NCI-H748 treated with DMSO at 0.1 percent for 48 hours (cell line): ENCODE measurements at places on chromosomes 4 and X.

GRCh38 chrX:97790850-97791249 lies 907.1 kb downstream of the RPA4 start:
- no peak for DNase-seq

DNA sequence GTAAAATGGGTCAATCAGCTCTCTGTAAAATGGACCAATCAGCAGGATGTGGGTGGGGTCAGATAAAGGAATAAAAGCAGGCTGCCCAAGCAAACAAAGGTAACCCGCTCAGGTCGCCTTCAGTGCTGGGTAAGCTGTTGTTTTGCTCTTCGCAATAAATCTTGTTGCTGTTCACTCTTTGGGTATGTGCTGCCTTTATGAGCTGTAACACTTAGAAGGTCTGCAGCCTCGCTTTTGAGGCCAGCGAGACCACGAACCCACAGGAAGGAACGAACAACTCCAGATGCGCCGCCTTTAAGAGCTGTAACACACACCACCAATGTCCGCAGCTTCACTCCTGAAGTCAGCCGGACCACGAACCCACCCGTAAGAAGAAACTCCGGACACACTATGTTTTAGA lies 11.5 kb upstream of the CAMK2D start:
- no peak for DNase-seq

GRCh38 chr4:99710681-99711345 lies 53.2 kb upstream of the C4orf54 start:
- no peak for DNase-seq

DNA sequence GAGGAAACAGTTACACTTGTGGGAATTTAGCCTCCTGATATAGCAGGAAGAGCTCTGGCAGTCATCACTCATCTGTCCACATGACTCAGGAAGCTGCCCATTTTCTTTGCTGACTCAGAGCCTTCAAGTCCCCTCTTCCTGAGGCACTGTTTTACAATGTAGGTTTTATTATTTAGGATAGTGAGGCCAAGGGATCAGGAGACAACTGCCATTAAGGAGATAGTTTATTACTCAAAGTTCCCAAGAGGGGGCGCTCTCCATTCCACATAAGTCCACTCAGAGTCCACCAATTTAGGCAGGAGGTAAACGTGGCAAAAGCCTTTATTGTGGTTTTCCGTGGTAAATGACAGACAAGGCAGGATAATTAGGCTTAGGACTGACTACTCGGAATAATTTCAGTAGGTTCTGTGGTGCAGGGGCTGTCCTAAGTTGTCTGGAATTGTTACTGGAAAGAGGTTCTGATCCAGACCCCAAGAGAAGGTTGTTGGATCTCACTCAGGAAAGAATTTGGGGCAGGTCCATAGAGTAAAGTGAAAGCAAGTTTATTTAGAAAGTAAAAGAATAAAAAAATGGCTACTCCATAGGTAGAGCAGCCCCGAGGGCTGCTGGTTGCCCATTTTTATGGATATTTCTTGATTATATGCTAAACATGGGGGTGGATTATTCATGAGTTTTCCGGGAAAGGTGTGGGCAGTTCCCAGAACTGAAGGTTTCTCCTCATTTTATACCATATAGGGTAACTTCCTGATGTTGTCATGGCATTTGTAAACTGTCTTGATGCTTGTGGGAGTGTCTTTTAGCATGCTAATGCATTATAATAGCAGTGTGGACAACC lies 96.0 kb upstream of the RAB40AL start:
- no peak for DNase-seq

DNA sequence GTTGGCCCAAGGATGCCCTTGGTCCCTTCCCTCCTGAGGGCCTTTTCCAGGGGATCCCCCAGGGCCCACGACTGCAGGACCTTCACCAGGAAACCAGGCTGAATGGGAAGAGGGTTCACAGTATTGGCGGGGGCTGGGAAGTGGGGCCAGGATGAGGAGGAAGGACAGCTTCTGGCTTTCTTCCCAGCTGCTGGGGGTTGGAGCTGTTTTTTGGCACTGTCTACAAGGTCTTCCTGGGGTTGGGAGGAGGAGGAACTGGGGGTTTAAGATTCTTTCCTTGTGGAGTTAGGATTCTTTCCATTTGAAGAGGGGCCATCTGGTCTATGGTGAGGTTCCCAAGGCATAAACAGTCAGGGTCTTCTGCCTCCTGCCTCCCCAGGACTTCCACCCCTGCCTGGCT lies 64.8 kb downstream of the KIF4A start:
- no peak for DNase-seq

DNA sequence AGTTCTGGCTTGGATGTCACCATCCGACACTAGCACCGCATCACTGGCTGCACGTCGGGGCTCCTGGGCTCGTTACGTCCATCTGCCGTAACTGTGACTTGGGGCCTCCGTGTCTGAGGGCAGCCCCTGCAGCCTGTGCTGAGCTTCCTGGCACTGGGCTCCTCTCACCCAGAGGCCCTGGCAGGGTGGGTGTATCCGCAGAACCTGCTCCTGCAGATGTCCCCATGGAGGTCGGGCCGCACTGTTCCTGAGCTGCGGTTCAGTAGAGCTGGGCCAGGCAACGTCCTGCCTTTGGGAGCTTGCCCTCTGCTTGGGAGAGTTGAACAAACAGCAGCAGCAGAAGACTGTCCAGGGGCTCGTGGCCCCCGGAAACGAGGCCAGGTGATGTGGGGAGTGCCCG lies 71.4 kb downstream of the RGS12 start:
- no peak for DNase-seq

GRCh38 chr4:42133006-42133405 lies 19.4 kb downstream of the BEND4 start:
- DNase-seq: no peak

GRCh38 chrX:22616867-22617266 lies 344.2 kb downstream of the CBLL2 start:
- DNase-seq: no peak

DNA sequence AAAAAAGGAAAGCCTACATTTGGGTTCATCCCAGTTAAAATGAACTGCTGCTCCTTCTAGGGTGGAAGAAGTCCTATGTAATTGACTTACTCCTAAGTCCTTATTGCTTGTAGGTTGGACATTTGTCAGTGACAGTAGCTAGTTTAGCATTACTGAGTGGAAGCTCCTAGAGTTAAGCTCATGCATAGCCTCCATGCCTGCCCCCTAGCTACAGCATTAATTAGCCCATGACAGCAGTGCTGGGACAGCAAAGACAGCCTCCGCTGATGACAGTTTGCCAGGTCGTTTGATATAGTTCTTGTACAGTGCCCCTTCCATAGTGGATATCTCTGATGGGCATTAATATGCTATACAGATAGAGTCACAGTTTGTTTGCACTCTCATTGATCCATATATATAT lies 18.7 kb upstream of the GALNTL6 start:
- DNase-seq: no peak

- DNase-seq: no peak
Measured at GRCh38 chr4:75179510-75179909, 246.6 kb downstream of the PARM1 start.

DNA sequence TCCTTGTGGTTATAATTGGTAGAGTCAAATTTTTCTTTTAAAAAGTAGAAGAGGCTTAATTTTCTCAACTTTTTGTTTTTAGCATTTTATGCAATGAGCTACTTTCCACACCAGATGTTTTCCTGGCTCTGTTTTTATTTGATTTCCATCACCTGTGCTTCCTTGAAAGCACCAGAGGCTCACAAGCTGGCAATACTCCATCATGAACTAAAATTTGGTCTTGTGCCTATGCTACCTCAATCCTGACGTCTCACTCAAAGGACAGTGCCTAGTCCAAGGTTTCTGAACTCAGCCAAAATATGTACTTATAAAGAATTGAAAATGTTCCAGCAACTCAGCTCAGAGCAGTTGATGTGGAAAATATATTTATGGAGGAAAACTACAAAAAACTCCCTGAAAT lies 914.0 kb upstream of the PRKX start:
- no peak for DNase-seq

GRCh38 chrX:95860127-95860526 lies 824.5 kb upstream of the DIAPH2 start:
- no peak for DNase-seq

DNA sequence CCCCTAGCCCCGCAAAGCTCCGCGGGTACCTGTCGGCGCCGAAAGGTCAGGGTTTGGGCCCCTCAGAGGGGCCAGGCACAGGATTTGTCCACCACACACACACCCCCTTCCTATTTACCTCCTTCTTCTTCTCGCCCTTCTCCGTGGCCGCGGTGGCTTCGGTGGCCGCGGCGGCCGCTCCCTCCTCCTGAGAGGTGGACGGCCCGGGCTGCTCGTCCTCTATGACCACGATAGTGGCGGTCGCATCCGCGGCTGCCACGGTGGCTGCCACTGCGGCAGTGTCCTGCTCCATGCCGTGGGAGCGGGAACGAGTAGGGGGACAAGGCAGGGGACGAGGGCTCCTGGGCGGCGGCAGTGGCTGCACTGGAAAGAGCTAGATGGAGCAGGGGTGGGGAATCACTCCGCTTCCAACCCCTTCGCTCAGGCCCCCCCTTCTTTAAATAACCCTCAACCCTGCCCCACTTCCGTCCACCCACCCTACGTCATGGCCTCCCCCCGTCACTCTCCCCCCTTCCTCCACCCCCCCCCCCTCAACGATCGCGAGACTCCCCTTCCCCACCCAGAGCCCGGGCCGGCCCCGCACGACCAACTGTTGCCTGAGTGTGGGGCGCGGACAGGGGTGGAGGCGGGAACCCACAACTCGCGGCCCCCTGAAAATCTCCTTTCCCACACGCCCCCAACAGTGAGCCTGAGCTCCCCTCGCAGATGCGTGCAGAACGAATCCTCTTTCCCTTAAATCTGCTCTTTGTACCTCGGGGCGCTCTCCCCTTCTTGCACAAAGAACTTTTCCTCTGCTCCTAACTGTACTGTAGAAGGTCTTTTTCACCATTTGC lies at the start of gene SMARCA1:
TSS of gene SMARCA1 (minus strand) at position 412 of the 833 bp plus-strand sequence. CDS start at position 292, 120 bp downstream.
- DNase-seq: peak; percentile 27

DNA sequence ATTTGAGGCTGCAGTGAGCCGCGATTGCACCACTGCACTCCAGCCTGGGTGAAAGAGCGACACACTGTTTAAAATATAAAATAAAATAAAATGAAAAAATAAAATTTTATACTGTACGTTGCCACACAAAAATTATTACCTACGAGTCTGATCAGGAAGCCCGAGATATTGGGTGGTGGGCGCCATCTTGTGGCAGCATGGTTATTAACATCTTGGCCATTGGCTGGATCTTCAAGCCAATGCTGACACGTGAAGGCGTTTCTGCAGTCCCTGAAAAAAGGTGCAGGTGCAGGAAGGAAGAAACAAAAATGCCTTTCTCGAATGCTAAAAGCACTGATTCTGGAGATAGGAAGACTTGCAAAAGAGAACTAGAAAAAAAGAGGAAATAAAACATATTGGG lies 4.9 kb upstream of the TLR8 start:
- DNase-seq: peak; percentile 37

DNA sequence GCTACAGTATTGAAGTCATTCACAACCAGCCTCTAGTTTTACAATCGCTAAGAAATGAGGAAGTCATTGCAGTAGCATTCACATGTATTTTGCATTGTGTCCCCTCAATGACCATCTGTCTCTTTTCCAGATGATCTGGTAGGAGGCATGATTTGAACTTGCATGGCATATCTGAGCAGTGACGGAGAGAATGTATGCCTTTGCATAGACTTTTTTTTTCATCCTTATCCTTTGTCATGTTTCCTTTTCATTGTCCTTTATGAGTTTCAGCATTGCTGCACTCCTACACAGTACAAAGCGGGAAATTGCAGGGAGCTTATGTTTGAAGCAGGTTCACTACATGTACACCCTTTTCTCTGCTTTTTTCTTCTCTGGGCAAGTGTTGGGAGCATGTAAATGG lies 516.4 kb upstream of the GRIA3 start:
- no peak for DNase-seq

GRCh38 chr4:162839814-162840213 lies 326.9 kb downstream of the NAF1 start:
- no peak for DNase-seq

DNA sequence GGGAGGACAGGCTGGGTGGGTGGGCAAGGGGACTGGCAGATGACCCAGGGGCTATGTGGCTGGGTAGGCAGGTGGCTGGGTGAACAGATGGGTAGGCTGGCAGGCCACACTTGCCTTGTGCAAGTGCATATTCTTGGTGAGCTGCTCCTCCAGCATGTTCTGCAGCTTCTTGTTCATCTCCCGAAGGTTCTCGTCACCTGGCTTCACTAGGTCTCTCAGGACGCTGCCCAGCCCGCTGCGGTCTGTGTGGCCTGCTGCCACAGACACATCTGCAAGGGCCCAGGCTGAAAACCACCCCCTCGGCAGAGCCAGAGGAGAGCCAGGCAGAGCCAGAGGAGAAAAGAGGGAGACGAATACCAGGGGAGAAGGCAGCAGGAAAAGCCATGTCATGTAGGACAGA lies 3.4 kb upstream of the KCND1 start:
- DNase-seq: no peak

GRCh38 chr4:33060674-33061542 lies 2340.7 kb downstream of the PCDH7 start:
- peak; percentile 17 for DNase-seq

DNA sequence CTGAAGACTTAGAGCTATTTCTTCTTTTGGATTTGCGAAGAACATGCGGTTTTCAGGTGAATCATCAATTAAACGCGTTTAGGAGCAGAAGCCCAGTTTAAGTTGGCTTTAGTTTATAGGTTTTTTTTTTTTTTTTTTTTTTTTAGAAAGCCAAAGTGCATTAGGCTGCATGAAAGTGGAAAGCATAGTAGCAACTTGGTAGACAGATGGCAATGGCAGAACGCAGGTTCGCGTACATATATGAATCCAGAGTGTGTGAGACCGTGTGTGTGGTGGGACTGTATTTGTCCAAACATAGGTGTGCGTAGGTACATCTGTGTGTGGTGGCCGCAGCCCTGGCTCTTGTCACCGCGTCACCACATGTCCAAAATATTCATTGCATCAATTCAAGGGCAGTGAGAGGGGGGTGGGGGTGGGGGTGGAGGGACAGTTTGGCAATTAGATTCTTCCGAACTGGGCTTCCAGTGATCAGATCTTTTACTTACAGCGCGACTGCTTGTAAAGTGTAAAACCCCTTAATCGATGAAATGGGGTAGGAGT lies 901 bp downstream of the JADE1 start:
- DNase-seq: peak; percentile 54

GRCh38 chrX:153865321-153865580 lies 20.7 kb downstream of the L1CAM start:
- DNase-seq: no peak

- no peak for DNase-seq
Measured at GRCh38 chr4:110364911-110365520, 110.9 kb upstream of the ENPEP start.

DNA sequence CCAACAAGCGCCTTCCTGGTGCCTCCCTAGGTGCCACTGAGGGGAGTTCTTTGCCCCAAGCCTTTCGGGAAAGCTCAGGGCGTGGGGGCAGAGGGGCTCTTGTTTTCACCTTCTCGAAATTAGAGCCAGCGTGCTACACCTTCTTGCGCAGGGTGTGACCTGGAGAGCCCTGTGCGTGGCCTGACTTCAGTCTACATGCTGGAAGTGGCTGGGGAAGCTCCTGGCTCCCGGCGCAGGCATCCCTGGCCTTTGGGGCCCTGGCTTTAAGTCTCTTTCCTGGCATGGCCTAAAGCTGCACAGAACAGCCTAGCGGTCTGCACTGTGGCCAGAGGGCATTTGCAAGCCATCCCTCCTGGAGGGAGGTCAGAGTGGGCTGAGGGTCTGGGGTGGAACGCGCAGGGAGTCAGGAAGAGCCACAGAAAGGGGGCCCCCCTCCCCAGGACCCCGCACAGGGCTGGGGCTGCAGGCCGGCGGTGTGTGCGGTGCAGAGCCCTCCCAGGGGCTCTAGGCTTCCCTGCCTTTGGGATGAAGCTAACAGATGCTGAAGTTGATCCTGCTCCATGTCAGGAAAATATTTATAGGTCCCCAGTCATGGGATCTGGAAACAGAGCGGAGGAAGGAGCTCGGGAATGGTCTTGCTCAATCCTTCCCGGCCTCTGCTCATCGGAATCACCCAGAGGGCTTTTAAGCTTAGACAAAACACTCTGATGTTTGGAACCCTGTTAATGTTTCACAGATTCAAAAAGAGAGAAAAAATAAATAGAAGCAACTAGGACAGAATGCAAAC lies 781 bp upstream of the SPON2 start:
- no peak for DNase-seq
